ENCODE measurements at places on chromosomes 5 and 9.

GRCh38 chr9:136252281-136252680 lies 6.7 kb upstream of the QSOX2 start:
- DNase-seq, result no peak

DNA sequence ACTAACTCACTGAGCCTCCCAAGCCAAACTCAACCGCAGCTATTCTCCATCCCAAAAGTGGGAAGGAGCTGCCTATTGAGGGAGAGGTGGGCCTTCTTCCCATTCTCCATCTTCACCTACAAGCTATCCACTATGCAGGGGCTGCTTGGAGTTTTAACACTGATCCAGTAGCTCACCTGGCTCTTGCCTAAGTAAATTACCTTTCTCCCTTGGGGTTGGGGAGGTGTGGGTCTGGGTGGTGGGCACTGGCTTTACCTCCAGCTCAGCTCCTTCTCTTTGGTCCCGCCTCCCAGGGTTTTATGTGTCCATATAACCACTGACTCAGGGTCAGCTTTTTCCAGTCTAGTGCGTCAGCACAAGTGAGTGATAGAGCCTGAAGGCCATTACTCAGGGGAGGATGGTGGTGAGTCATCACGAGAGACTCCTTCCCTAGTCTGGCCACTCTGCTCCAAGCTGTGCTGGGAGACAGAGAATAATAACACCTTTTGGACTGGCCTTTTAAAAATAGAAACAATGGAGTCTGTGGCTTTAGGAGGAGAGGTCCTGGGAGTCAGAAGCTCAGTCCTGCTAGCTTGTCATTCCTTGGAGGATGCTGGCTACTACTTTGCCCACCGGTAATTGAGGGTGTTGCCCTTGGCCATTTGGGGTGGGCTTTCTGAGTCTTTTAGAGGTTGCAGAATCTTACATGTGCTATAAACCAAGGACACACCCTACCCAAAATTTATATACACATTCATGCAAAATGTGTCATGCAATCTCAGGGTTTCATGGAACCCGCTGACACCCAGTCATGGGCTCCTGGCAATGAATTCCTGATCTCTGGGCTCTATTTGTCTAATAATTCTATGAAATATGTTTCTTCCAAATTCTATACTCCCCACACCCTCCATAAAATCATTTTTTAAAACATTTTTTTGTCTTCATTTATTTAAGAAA lies 35.6 kb upstream of the ATP6V1G1 start:
- DNase-seq, result no peak

- no peak for DNase-seq
Measured at GRCh38 chr5:33059081-33059480, 348.0 kb downstream of the NPR3 start.

- DNase-seq, result no peak
Measured at GRCh38 chr9:117696154-117696553, 8.0 kb upstream of the TLR4 start.

DNA sequence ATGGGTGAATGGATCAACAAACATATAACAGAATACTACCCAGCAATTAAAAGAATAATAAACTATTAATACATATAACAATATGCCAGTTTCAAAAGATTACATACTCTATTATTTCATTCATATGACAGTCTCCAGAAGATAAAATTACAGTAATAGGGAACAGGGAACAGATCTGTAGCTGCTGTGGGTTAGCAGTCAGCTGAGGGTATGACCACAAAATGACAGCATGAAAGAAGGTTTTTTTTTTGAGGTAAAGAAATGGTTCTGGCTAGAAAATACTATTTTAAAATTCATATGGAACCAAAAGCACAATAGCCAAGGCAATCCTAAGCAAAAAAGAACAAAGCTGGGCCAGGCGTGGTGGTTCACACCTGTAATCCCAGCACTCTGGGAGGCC lies 73.0 kb upstream of the NR5A1 start:
- DNase-seq, result no peak

Measured in germinal center (tissue), 1 donor.